ENCODE measurements at places on chromosomes 4 and X.
A peak's percentile ranks its signal among the peaks of the same experiment; 100 is the strongest.

GRCh38 chrX:41720125-41720779 lies 3.7 kb upstream of the GPR82 start:
- no peak for DNase-seq

DNA sequence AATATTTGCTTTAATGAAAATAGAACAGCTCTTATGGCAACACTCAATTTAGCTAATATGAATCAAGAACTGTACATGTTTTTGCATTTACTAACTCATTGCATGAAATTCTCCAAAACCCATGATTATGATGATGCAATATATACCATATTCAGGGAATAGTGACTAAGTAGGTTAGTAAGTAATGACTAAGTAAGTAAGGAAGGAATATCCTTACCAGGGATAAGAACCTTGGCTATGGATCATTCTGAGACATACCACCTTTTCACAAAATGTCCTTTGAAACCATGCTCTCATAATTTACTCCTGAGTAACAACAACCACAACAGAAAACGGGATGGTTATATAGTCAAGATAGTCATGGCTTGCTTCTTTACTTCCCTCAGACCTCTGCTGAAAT lies 1513.0 kb downstream of the STIM2 start:
- DNase-seq = peak; percentile 40

- no peak for DNase-seq
Measured at GRCh38 chr4:42359711-42360110, 37.6 kb upstream of the SHISA3 start.

DNA sequence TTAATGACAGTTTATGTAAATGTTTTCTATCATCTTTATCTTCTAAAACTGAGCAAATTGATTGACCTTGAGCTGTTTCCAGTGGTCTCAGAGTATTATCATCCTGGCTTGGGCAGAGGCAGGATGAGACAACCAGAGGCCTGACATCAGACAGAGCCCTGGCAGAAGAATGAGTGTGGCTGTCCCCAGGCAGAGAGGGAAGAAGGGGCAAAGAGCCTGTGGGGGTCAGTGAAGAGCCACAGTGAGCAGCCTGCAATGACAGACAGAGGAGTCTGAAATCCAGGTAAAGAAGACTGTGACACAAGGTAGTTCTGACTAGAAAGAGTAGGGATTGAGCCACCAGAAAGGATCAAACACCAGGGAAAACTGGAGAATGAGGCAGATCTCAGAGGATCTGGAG lies 182.4 kb upstream of the ARSJ start:
- no peak for DNase-seq

DNA sequence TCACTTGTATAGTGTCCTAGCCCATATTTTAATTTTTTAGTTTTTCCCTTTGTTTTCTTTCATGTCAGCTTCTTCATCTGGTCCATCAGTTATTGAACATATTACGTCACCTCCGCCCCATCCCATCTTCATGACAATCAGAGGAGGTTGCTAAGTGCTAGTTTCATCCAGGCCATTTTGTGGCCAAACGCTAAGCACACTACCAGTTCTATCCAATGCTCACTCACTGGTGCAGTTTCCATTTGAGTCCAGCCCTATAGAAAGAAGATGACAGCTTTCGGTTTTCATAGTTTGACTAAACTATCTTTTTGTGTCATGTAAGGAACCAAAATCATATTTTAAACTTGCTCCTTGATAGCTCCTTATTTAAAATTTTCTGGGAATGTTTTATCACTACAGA lies 304.2 kb downstream of the TENM3 start:
- no peak for DNase-seq

- DNase-seq = no peak
Measured at GRCh38 chr4:8898419-8898818, 26.8 kb upstream of the HMX1 start.

DNA sequence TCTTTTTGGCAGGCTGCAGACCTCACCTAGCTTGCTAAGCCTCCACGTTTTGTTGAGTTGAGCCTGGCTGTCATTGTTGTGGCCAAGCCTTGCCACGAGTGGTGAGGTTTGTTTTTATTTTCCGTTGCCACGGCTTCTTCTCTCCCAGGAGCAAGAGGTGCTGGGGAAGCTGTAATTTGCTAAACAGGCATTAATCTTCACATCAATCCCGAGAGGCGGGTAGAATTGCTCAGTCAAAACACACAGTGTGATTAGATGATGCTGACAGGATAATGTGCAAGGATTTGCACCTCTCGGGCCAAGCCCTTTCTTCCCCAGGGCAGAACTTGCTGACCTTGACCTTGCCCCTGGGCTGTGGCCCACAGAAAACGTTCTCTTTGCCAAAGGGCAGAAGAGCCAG lies 72.2 kb upstream of the ATP6AP2 start:
- DNase-seq = no peak

DNA sequence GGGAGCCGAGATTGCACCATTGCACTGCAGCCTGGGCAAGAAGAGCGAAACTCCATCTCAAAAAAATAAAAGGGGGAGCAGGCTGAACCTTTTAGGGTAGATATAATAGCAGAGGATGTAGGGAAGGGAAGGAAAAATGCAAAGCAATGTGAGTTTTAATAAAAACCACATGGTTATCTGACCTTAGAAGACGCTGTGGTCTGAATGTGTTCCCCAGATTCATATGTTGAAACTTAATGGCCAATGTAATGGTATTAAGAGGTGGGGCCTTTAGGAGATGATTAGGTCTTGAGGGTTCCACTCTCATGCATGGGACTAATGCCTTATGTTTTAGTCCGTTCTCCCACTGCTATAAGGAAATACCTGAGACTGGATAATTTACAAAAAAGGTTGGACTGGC lies 114.1 kb upstream of the STX18 start:
- DNase-seq = no peak

GRCh38 chr4:7902101-7902553 lies 37.5 kb downstream of the AFAP1 start:
- DNase-seq = no peak

GRCh38 chrX:45497290-45497689 lies 296.6 kb upstream of the DIPK2B start:
- peak; percentile 23 for DNase-seq

GRCh38 chr4:15983610-15984009 lies 20.6 kb upstream of the FGFBP2 start:
- DNase-seq = no peak

DNA sequence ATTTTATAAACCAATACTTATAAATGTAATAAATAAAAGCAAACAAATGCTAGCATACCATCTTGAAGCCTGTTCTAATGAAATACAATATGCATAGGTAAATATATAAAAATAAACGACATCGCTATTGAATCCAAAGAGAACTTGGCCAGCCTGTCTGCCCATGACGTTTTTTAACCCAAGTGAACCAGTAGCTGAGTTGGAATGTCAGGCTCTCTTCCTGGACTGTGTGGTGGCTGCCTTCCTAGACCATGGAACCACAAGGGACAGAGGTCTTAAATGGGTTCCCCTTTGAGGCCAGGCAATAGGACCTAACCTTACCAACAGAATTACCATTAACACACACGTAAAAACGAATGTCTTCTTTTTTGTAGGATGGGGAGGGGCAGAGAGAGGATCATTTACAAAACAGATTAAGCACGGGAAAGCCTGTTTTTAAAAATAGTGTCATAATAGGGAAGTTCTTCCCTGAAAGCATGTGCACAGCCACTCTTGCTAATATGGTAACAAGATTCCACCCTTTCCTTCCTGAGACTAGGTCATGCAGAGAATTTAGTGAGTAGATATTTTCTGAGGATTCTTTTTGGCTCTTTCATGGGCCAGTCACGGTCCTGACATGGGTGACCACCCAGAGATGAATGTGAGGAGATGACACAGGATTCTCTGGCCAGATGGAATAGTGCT lies 69.4 kb upstream of the ACSL1 start:
- no peak for DNase-seq

DNA sequence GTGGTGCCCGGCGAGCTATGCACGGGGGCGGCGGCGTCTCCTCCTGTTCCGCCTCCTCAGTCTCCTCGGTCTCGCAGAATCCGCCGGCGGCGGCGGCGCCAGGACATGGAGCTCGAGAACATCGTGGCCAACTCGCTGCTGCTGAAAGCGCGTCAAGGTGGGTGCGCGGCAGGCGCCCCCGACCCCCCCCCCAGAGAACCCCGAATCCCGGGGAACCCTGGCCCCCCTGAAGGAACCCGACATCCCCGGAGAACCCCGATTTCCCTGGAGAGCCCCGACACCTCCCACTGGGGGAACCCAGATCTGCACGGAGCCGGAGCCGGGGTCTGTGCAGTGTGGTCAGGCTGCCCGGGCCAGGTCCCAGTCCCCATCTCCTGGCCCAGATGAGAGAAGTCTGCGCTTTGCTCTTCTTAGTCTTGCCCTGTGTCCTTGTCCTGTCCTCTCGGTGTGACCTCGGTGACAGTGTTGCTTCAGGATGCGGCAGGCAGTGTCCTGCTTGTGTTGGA lies 648 bp downstream of the GRK4 start:
- DNase-seq = peak; percentile 61

DNA sequence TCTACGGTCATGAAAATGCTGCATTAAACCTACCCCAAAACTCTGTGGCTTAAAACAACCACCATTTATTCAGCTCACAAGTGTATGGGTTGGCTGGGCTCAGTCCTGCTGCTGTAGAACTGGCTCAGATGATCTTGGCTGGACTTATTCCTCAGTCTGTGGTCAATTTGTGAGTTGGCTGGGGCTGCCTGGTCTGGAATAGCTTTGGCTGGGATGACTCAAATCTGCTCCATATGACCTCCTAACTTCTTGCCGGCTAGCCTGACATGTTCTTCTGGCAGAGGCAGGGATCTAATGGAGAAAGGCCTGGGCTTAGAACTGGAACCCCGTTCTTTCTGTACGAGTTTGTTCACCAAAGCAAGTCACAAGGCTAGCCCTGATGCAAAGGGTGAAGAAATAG lies 71.7 kb downstream of the CFAP299 start:
- peak; percentile 85 for DNase-seq

- no peak for DNase-seq
Measured at GRCh38 chrX:20412871-20413486, 146.3 kb upstream of the RPS6KA3 start.

GRCh38 chr4:39631700-39632079 lies 7.0 kb downstream of the SMIM14 start:
- no peak for DNase-seq

DNA sequence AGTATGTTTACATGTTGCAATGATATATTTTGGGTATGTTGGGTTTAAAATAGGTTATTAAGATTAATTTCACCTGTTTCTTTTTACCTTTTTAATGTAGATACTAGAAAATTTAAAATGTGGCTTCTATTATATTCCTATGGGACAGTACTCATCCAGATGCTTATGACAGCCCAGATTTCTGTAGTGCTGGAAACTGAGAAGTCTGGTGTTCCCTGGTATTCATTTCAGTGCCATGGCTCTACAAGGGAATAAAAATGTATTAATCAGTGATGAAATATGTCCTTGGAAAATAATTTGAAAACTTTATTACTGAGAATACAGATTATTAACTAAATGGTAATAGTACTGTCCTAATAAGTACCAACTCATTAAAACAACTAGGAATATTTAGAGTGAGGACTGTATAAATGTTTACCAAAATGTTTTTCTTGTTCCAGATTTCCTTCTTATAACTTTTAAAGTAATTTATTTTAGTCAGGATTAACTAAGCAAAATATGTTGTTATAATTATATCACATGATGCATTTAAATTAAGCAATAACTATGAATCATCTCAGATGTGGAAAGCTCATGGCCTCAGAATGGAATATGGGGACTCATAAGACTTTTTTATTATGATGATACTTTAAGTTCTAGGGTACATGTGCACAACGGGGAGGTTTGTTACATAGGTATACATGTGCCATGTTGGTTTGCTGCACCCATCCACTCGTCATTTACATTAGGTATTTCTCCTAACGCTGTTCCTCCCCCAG lies 25.3 kb downstream of the ARHGAP24 start:
- DNase-seq = no peak

GRCh38 chr4:24076811-24077210 lies 187.0 kb upstream of the PPARGC1A start:
- DNase-seq = no peak

DNA sequence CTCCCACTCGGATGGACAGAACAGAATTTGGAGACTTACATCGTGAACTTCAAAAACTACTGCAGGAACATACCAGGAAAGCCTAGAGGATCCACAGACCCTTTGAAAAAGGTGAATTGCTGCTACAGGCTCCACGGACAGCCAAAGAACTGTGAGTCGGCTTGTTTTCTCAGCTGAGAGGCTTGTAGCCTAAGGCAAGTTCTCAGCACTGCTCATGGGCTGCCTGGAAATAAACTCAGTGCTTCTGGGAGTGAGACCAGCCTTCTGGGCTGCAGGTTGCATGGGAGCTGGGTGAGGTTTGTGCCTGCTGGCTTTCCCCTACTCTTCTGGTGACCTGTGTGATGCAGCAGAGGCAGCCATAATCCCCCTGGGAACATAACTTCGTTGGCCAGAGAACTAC lies 1397.6 kb downstream of the FAM133A start:
- DNase-seq = no peak

DNA sequence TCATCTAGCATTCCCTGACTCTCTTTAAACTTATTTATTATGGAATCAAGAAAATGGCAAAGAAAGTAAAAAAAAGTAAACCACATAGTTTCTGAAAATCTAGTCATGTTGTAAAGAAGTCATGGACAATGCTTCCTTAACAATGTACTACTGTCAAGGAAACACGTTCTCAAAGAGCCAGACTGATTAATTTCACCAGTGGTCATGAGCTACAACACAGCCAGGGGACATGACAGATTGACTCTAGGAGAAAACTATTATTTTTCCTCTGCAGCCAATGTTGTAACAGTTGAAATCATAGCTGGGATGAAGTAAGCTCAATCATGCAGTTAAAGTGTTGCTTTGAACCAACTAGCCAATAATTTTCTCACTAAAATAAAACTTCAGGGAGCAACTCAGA lies 109.2 kb downstream of the MAPK10 start:
- peak; percentile 87 for DNase-seq

GRCh38 chr4:9988933-9989332 lies 32.4 kb downstream of the SLC2A9 start:
- DNase-seq = no peak

DNA sequence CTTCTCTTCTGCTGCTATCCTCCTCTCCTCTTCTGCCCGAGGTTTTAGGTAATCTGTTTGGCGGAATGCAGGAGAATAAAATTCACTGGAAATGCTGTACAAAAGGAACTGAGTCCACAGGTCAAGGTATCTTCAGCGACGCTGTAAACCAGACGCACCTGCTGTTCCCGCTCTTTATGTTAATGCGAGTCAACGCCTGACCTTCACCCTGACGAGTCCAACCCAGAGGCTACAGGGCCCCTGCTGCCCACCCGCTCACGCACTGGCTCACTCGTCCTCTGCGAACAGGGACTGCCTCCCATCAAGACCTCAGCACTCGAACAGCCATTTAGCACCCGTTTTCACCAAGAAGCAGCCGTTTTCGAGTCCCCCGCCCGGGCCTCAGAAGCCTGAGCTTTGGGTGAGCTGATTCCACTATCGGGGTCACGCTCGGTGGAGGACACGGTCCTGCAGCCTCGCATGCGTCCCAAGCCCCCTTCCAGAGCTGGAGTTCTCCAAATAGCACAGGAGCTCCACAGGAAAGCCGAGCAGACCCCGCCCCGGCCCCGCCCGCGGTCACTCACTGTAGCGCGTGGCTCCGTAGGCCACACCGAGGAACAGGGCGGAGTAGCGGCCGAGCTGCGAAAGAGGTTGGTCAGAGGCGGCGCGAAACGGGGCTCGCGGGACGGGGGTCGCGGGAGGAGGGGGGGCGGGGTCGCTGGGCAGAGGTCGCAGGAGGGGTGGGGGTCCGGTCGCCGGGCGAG lies 556 bp downstream of the ATP5ME start:
- DNase-seq = no peak

- DNase-seq = peak; percentile 54
Measured at GRCh38 chr4:109214622-109215301, 87.7 kb downstream of the COL25A1 start.
